Naive B cell (primary cell): ENCODE measurements at places on chromosomes 7 and 10.

DNA sequence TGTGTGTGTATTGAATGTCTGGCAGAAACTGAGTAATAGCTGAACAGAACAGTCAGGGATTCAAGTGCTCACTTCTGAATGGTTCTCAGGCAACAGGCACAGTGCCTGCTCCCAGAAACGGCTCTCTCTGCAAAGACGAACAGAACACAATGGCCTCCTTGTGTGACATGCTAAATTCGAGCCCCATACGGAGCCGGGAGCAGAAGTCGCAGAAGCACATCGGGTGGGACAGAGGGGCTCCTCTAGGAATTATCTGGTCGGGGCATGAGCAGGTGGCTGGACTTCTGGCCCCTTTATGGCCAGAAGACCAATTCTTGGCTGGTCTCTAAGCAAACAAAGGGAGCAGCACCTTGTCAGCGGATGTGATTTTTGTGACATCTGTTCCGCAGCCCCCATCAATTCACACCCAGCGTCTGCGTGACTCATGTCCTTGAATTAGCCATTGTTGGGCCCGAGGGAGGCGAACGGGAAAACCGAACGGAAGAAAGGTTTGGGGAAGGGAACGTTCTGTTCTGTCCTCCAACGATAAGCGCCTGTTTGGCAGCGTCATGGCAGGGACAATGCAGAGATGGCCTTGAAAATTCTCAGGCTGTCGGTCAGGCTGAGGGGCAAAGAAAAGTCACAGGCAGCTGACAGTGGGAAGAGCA, 47.3 kb upstream of the NPTX2 start:
- no peak overlapping the region for H3K4me3 ChIP-seq
- H3K36me3 ChIP-seq = no peaks in the 10 kb centered on the region
- no peak overlapping the region for H3K27ac ChIP-seq
- no peaks in the 10 kb centered on the region for H3K4me1 ChIP-seq
- no peak for DNase-seq

DNA sequence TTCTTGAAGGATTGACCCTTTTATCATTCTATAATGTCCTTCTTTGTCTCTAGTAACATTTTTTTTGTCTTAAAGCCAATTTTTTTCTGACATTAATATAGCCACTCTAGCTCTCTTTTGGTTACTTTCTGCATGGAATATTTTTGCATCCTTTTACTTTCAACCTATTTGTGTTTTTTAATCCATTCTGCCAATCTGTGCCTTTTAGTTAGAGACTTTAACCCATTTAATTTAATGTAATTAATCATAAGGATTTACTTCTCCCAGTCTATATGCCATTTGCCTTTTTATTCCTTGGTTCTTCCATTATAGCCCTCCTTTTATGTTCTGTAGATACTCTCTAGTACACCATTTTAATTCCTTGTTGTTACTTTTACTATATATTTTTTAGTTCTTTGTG, 32.7 kb upstream of the RABGEF1 start:
- no peak overlapping the region for H3K4me3 ChIP-seq
- no peaks in the 10 kb centered on the region for H3K27me3 ChIP-seq
- no peak overlapping the region for H3K27ac ChIP-seq
- H3K4me1 ChIP-seq = peaks cover 4% of the 10 kb centered on the region
- no peak for DNase-seq
- peaks cover 11% of the 10 kb centered on the region for H3K36me3 ChIP-seq

- H3K27me3 ChIP-seq = no peaks in the 10 kb centered on the region
- no peak overlapping the region for H3K27ac ChIP-seq
- no peaks in the 10 kb centered on the region for H3K36me3 ChIP-seq
Measured at GRCh38 chr7:83306502-83306901, 143.8 kb upstream of the PCLO start.

DNA sequence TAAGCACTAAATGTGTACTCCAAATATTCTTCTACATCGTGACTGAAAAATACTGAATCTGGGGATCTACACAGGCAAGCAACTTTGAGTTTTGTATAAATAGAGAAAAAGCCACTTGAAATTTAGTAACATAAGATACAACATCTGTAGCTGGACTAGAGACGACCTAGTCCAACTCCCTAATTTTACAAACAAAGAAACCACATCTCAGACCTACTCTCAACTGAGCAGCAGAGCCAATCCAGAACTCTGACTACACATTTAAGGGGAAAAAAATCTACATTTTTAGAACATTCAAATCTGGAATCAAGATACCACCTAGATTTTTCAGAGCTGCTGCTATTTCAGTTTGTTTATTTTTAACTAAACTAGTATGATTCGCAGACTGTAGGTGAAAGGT, 88.9 kb downstream of the CABCOCO1 start:
- peak overlapping the region; percentile 42 for H3K4me3 ChIP-seq
- no peak for DNase-seq
- H3K4me1 ChIP-seq = peaks cover 21% of the 10 kb centered on the region

- peaks cover under 1% of the 10 kb centered on the region for H3K27me3 ChIP-seq
- no peaks in the 10 kb centered on the region for H3K36me3 ChIP-seq
- DNase-seq = no peak
- no peak overlapping the region for H3K4me3 ChIP-seq
Measured at GRCh38 chr10:95440038-95440725, 121.0 kb downstream of the SORBS1 start.

DNA sequence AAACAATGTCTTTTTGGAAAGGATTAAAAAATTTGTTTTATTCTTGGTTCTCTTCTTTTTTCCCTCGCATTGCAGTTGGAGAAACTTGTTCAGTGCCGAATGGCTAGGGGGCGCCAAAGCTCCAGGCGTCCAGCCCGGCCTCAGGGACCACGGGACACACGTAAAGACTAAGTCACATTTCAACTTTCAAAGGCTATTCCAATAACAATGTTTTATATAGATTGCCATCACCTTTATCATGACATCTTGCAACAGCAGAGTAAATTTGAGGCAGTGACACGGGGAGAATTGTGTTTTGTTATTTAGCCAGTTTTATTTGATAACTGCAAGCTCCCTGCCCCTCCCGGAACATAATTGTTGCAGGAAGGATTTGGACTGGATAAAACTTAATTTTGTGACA, 2.2 kb upstream of the IGFBP3 start:
- H3K4me1 ChIP-seq = peaks cover 20% of the 10 kb centered on the region
- DNase-seq = peak; percentile 26
- no peaks in the 10 kb centered on the region for H3K36me3 ChIP-seq
- H3K4me3 ChIP-seq = no peak overlapping the region

GRCh38 chr10:43817368-43817767, 168.7 kb upstream of the ZNF32 start:
- H3K36me3 ChIP-seq = no peaks in the 10 kb centered on the region
- no peak overlapping the region for H3K4me3 ChIP-seq
- no peak overlapping the region for H3K27ac ChIP-seq
- H3K27me3 ChIP-seq = no peaks in the 10 kb centered on the region
- peaks cover 11% of the 10 kb centered on the region for H3K4me1 ChIP-seq

DNA sequence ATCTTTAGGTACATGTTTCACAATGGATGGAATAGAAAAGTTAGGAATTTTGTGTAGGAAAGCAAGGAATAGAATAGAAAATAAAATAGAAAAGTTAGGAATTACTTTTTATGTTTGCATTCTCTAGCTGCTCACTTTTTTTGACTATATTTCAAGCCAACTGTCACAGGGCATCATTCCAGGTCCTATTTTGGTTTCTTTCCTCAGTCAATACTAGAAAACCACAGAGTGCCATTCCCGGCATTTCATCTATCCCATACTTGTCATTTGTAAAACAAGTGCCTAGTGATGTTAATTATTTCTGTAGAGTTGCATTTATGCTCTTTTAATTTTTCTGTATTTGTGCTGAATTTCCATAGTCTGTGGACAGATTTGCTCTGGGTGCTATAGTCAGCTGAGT, 66.2 kb downstream of the SDK1 start:
- peaks cover 27% of the 10 kb centered on the region for H3K27me3 ChIP-seq
- no peak overlapping the region for H3K27ac ChIP-seq
- H3K36me3 ChIP-seq = no peaks in the 10 kb centered on the region
- H3K4me3 ChIP-seq = no peak overlapping the region
- peaks cover 15% of the 10 kb centered on the region for H3K4me1 ChIP-seq
- no peak for DNase-seq

GRCh38 chr7:132488634-132489302, 87.5 kb downstream of the PLXNA4 start:
- H3K27ac ChIP-seq = peak overlapping the region; percentile 44
- no peaks in the 10 kb centered on the region for H3K4me1 ChIP-seq
- H3K4me3 ChIP-seq = no peak overlapping the region
- peaks cover 7% of the 10 kb centered on the region for H3K27me3 ChIP-seq
- no peaks in the 10 kb centered on the region for H3K36me3 ChIP-seq

DNA sequence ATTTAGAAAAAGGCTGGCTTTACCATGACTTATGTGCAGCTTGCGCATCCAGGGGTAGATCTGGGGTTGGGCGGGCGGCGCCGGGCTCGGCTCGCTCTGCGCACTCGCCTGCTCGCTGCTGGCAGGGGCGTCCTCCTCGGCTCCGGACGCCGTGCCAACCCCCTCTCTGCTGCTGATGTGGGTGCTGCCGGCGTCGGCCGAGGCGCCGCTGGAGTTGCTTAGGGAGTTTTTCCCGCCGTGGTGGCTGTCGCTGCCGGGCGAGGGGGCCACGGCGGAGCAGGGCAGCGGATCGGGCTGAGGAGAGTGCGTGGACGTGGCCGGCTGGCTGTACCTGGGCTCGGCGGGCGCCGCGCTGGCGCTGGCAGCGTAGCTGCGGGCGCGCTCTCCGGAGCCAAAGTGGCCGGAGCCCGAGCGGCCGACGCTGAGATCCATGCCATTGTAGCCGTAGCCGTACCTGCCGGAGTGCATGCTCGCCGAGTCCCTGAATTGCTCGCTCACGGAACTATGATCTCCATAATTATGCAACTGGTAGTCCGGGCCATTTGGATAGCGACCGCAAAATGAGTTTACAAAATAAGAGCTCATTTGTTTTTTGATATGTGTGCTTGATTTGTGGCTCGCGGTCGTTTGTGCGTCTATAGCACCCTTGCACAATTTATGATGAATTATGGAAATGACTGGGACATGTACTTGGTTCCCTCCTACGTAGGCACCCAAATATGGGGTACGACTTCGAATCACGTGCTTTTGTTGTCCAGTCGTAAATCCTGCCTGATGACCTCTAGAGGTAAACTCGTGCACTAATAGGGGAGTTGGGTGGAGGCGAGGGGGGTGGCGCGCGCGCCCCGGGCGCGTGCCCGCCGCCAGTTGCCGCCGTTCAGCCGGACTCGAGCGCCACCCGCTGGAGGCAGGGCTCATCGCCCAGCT, at the start of gene HOXA5:
HOXA5 (minus strand) TSS at position 659 of the 927 bp plus-strand sequence; CDS start at position 585, 74 bp downstream.
- peaks cover 12% of the 10 kb centered on the region for H3K4me1 ChIP-seq
- peaks cover 13% of the 10 kb centered on the region for H3K36me3 ChIP-seq
- no peak for DNase-seq
- peak within 1 kb of the TSS; percentile 28 for H3K27ac ChIP-seq
- H3K4me3 ChIP-seq = peak within 1 kb of the TSS; percentile 33
- peaks cover 53% of the 10 kb centered on the region for H3K27me3 ChIP-seq

GRCh38 chr7:17623546-17624185, 316.6 kb downstream of the SNX13 start:
- H3K27me3 ChIP-seq = no peaks in the 10 kb centered on the region
- DNase-seq = no peak
- H3K4me1 ChIP-seq = no peaks in the 10 kb centered on the region
- no peak overlapping the region for H3K27ac ChIP-seq
- no peaks in the 10 kb centered on the region for H3K36me3 ChIP-seq

GRCh38 chr10:97564776-97565175, 7.8 kb upstream of the ANKRD2 start:
- no peaks in the 10 kb centered on the region for H3K36me3 ChIP-seq
- H3K27ac ChIP-seq = no peak overlapping the region
- H3K4me1 ChIP-seq = no peaks in the 10 kb centered on the region
- DNase-seq = no peak
- H3K27me3 ChIP-seq = no peaks in the 10 kb centered on the region
- no peak overlapping the region for H3K4me3 ChIP-seq

- no peak for DNase-seq
- H3K36me3 ChIP-seq = peaks cover 26% of the 10 kb centered on the region
- peaks cover 8% of the 10 kb centered on the region for H3K4me1 ChIP-seq
- no peak overlapping the region for H3K4me3 ChIP-seq
- H3K27me3 ChIP-seq = no peaks in the 10 kb centered on the region
Measured at GRCh38 chr7:75064801-75065200, 8.8 kb downstream of the RCC1L start.

DNA sequence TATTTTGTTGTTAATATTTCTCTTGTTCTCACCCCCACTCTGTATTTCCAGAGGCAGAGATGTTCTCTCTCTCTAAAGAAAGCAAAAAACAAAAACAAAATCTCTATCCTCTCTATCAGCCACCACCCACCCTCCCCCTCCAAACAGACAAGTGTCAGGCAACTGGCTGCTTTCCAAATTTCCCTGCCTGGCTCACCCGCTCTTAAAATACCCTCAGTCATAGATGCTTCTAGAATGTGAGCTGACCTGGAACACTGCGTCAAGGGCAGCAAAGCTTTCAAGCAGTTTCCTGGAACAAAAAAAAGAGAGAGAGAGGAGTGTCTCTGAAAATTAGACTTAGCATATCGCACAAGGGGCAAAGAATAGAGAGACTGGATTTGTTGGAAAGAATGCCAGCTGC, 341.0 kb upstream of the ZMIZ1 start:
- H3K4me3 ChIP-seq = no peak overlapping the region
- no peak for DNase-seq
- H3K36me3 ChIP-seq = no peaks in the 10 kb centered on the region
- no peak overlapping the region for H3K27ac ChIP-seq
- no peaks in the 10 kb centered on the region for H3K4me1 ChIP-seq

DNA sequence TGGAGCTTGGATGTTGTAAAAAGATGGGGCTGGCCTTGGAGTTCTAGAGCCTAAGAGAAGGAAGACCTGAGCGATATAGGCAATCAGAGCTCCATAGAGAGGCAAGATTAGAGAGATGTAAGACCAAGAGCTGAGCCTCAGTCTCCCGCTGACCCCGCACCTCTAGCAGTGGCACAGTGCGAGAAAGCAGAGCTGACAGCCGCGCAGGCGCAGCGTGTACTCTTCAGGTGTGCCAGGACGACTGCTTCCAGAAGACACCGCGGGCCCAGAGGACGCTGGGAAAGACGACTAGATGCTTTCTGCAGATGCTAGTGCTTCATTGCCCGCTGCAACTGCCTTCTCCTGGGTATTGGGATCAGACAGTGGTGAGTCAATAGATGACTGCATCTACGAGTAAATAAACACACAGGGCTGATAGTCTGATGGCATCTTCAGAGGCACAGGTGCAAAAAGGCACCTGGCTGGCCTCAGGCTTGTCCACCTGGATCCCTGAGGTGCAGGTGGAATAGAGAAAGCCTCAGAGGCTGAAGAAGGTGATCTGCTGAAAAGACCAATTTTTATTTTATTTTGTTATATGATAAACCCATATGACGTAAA, 38.1 kb upstream of the CCDC6 start:
- H3K36me3 ChIP-seq = no peaks in the 10 kb centered on the region
- no peak overlapping the region for H3K4me3 ChIP-seq
- no peak for DNase-seq
- H3K4me1 ChIP-seq = no peaks in the 10 kb centered on the region
- H3K27me3 ChIP-seq = peaks cover 33% of the 10 kb centered on the region

GRCh38 chr7:148156233-148156632, 434.3 kb upstream of the C7orf33 start:
- H3K27me3 ChIP-seq = no peaks in the 10 kb centered on the region
- no peaks in the 10 kb centered on the region for H3K4me1 ChIP-seq
- H3K36me3 ChIP-seq = no peaks in the 10 kb centered on the region
- H3K4me3 ChIP-seq = no peak overlapping the region
